Frontal cortex (tissue), 4 donors: ENCODE measurements at places on chromosomes 6 and 20.

- no peak for DNase-seq
Observed at GRCh38 chr6:85678026-85678601, 35.4 kb upstream of the SYNCRIP start.

- DNase-seq = no peak
Observed at GRCh38 chr6:149938571-149939355, 3.1 kb upstream of the ULBP2 start.

DNA sequence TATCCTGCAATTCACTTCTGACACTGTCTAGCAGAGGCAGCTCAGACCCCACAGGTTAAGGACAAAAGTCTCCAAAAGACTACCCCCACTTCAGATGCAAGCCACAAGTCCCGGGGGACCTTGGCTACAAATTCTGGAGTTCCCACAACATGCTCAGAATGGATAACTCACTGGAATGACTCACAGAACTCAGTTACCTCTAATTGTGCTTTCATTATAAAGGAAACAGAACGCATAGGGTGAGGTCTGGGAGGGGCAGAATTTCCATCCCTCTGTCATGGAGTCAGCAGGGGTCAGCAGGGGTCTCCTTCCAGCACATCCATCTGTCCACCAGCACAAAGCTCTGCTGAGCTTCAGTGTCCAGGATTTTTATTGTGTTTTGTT is 184.2 kb downstream of the CDH4 start:
- DNase-seq = no peak

DNA sequence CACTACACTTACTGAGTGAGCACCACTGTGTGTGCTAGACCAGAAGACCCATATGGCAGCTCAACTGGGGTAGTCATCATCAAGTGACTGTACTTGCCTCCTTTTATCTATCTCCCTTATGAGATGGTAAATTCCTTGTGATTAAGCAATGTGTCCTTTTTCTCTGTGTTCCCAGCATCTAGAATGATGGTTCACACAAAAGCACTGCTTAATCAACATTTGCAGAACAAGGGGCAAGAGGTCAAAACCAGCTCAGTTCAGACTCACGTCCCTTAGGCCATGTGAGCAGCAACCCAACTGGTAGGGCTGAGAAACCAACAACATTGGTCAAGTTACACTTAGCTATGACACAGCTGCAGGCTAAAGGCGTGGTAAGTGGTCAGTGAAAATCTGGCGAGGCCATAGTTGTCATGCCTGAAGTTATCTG is 10.0 kb downstream of the TRAM2 start:
- DNase-seq = no peak

GRCh38 chr6:34094474-34095135 is 51.3 kb downstream of the GRM4 start:
- DNase-seq = no peak

- no peak for DNase-seq
Observed at GRCh38 chr6:113758826-113759574, 98.1 kb upstream of the MARCKS start.

DNA sequence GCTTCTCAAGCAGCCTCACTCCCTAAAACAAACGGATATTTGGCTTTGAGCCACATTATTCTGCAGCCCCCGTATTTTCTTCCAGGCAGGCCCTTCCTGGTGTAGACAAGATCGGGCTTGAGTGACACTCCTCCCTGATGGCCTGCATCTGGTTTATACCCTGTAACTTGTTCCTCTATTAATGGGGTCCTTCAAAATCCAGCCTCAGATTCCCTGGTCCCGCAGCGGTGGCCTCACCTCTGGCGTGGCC is 375 bp upstream of the TMEM14C start:
- DNase-seq = no peak

GRCh38 chr6:26445934-26446667 is 5.8 kb downstream of the BTN3A3 start:
- DNase-seq = no peak

DNA sequence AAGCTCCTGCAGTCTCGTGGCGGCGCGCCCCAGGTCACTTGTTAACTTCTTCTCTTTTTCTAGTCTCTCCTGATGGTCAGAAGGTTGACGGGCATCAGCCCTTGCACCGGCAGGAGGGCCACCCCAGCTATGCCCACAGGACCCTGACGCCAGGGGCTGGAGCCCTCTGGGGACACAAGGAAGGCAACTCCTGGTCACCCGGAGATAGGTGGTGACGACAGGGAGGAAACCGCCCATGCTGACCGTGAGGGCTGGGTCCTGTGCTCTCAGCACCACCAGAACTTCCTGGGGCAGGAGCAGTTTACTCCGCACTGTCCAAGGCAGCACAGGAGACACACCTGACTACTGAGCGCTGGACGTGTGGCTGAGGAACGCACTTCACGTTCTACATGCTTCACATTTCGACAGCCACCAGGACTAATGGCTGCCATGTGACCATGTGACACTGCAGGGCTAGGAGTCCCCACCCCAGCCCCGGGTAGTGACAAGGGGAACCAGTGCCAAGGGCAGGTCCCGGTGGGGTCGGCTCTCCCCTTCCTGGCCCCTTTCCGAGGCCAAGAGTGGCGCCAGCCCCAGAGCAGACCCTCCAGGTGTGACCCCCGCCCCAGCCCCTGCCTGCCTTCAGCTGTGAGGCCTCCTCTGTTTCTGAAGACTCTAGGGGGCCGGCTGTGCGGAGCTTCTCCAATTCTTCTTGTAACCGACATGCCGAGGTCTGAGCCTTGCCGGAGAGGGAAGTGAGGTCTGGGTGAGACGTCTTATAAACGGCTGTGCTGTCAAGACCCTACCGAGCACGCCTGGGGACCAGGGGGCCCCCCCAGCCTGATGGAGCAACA is 45.2 kb downstream of the DSTN start:
- peak; percentile 2 for DNase-seq

DNA sequence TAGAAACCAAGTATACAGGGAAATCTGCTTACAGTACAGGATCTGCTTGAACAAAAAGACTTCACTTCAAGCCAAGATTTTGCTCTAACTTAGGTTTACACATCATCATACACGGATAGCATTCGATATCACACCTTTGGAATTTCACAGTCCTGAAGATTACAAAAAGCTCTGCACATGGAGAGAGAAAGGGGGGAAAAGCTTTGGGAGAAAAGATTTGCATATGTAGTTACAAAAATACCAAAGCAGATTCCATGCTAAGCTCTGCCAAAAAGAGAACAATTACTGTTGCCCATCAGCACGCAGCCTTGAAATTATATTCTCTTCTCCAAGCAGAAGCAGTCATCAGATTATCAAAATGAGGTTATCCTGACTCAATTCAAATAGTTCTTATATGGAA is 62.0 kb downstream of the HIVEP2 start:
- no peak for DNase-seq

DNA sequence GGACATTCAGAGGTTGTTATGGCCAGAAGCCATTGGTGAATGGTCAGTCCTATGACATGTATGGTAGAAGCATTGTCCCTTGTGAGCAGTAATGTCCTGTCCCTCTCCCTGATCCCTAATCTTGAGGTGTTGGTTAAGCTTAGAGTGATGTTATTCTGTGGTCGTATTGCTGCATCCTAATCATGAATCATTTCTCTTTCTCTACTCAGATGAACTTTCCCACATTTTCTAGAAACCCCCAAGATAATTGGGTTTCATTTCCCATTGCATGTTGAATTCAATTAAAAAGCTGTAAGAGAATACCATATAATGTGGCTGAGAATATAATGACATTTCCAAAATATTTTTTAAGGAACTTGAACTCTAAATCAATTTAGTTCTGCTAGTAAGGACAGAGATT is 175.1 kb downstream of the PLCB4 start:
- DNase-seq = no peak

DNA sequence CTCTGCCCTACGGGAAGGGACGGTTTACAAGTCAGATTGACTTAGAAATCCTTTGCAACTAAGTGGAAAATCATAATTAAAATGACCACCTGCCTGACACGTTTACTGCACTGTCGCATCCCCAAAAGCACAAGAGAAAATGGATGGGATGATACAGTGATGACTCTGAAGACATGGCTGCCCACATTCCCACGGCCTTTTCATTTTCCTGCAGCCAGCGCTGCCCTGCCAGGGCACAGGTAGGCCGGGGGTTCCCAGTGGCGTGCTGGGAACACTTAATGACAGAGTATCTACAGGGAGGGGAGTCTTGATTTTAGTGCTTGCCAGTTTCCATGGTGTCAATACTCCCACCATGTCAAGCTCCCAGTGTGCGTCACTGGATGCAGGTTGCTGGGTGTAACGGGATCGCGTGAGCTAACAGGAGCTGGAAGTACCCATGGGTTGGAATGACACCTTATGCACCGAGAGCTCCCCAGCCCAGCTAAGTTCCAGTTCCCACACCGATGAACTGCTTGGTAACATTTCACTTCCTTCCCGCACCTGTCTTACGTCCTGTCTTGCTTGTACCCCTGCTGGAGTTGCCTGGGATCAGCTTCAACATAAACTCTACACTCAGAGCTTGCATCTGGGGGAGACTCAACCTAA is 129.0 kb downstream of the ANKRD60 start:
- DNase-seq = no peak

DNA sequence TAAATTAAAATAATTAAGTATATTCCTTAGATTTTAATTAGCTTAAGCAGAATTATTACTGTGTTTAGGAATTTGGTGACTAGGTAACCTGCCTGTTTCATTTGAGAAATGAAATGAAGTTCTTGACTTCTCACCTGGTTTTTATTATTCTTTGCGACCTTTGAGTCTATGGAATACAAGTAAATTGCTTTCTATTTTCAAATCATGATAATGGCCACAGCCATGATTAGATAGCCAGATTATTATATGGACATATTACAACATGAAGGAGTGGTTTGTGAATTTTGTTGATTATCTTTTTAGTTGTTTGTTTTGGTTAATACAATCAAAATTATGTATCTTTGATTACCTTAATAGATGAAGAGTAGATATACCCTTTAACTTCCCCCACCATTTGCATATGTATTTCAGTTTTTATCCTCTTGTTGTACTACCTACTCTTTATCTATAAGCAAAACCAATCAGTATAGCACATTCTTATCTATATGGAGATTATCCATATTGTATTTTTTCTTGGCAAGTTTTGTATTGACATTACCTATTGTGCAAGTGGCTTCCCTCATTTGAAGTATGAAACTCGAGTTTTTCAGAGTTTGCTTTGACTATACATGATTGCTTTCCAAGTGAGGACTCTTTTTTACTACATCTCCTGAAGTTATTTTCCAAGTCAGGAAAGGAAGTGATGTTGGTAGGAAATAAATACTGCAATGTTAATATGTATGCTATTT is 47.9 kb downstream of the CD2AP start:
- no peak for DNase-seq

DNA sequence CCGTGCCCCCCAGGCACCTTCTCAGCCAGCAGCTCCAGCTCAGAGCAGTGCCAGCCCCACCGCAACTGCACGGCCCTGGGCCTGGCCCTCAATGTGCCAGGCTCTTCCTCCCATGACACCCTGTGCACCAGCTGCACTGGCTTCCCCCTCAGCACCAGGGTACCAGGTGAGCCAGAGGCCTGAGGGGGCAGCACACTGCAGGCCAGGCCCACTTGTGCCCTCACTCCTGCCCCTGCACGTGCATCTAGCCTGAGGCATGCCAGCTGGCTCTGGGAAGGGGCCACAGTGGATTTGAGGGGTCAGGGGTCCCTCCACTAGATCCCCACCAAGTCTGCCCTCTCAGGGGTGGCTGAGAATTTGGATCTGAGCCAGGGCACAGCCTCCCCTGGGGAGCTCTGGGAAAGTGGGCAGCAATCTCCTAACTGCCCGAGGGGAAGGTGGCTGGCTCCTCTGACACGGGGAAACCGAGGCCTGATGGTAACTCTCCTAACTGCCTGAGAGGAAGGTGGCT is 960 bp downstream of the TNFRSF6B start:
- DNase-seq = no peak

- DNase-seq = no peak
Observed at GRCh38 chr20:50189681-50190250, 864 bp upstream of the CEBPB start.

DNA sequence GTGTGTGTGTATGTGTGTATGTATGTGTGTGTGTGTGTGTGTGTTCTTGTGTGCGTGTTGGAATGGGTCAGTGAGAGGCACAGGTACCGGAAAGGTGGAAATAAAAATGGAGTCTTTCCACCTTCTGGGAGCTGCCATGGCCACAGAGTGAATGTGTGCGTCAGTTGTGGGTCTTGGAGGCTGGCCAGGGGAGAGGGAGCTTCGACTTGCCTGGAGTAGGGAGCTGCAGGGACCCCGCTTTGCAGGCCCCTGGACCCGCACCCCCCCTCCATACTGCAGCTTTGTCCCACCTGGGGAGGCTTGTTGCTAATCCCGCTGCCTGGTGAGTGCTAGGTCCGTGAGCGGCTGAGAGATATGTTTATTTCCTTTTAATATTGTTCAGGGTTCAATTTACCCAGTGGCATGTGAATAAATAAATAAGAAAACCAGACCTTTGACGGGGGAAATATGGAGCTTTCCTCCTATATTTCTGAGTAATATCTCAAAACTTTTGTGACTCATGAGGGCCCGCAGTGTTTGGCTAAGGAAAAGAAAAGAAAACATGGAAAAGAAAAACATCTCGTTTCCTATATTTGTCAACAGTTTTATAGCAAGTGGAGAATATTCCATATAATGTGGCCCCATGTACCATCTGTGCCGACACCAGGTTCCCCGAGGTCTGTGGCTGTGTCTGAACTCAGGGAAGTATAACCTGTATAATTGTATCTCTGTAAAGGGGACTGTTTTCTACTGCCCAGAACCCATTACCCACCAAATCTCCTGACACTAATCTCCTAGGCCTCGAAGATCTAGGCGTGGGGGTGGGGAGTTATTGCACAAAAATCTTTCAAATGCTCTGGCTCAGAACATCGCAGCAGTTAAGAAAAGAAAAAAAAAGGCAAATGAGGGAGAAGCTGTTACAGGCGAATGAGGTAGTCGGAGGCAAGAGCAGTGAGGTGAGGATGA is 24.6 kb upstream of the CCDC167 start:
- DNase-seq = no peak

- no peak for DNase-seq
Observed at GRCh38 chr6:131955876-131956275, 4.7 kb upstream of the CCN2 start.
